AG09309 (cell line): ENCODE measurements at places on chromosomes 12 and 14.

DNA sequence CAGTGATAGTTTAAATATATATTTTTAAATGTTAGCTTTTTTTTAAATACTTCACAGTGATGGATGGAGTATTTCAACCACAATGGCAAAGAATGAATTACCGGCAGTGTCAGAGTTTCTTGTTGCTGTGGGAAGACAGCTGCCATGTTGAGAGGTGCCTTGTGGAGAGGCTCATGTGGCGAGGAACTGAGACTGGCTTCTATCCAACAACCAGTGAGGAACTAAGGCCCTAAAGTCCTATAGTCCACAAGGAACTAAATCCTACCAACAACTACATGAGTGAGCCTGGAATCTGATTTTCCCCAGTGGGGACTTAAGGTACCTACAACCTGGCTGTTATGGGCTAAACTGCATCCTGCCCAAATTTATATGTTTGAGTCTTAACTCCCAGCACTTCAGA, 220.2 kb upstream of the PLEKHG7 start:
- DNase-seq, result no peak

- DNase-seq, result no peak
Measured at GRCh38 chr12:58870595-58870994, 49.7 kb downstream of the LRIG3 start.

DNA sequence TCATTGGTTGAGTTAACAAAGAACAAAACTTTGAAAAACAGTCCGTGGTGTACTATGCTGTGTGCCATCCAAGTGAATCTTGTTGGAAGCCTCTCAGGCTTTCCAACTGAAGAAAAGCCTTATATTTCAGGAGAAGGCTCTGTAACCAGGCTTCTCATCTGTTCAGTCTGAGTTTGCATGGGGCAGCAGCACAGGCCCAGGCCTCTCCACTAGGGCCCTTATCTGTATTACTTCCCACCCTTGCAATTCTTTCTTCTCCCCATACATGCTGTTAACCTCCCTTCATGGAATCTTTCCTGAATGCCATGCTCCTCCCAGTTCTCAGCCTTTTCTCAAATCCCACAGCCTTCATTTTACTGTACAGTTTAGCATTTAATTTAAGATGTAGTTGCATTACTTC, 28.3 kb downstream of the FRMD6 start:
- DNase-seq, result no peak

DNA sequence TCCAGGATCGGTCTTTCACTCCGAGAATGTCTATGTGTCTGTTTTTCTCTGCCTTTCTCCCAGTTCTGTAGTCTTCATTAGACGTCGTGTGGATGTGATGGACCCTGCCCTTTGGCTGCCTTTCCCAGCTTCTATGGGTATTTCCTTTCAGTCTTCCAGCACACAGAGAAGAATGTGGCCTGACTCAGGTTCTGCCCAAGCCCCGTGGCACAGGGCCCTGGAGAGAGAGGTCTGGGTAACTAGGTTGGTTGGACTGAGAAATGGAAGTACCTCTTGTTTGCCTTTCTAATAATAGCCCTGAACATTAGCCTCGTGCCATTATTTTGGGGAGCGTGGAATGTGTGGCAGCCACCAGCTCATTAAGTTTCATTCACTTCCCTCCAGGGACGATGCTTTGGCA, 3.8 kb downstream of the FOXJ2 start:
- no peak for DNase-seq

DNA sequence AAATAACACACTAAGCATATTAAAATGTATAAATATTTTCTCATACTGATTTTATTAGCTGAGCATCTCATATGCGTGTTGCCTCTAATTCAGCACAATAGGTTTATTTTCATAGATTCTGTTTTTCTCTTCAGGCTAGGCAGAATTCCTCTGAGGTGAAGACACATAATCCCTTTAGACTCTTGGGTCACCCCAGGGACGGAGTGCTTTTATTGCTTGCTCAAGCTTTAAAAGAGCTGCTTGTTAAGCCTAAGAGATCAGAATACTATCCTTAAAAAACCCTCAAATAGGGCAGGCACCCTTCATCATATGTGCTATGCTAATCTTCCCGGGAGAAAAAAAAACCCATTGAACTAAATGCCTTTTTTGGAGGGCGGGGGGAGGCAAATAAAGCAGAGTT, 390.1 kb downstream of the KCNH5 start:
- no peak for DNase-seq

DNA sequence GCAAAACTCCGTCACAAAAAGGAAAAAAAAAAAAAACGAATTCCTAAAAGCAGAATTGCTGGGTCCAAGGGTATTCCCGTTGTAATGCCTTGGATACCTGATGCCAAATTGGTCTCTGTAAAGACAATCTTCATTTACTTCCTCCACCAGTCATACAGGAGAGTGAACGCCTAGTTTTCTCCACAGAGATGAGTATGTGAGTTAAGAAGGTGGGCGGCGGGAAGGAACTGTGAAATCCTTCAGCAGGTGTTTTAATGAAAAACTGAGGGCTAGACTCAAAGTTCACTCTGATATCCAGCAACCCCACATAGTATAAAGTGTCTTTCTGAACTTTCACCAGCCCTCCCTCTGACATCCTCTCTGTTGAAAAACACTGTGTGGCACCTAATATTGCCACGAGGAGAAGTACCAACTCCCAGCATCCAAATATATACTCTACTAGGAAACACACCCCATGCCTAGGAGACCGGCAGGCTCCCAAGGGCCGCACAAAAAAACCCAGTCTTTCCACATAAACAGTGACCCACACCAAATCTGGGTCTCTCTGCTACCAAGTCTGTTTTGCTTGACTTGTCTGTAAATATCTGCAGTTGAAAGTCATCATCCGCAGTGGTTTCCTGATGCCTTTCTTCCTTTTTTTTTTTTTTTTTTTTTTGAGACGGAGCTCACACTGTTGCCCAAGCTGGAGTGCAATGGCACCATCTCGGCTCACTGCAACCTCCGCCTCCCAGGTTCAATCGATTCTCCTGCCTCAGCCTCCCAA, 30.3 kb upstream of the FOXN3 start:
- DNase-seq, result no peak

- no peak for DNase-seq
Measured at GRCh38 chr12:107492393-107493134, 193.0 kb upstream of the PWP1 start.

- DNase-seq, result no peak
Measured at GRCh38 chr14:49464885-49465284, 121.3 kb downstream of the RPS29 start.

GRCh38 chr12:104985206-104985605, 910 bp upstream of the NOPCHAP1 start:
- DNase-seq, result no peak

DNA sequence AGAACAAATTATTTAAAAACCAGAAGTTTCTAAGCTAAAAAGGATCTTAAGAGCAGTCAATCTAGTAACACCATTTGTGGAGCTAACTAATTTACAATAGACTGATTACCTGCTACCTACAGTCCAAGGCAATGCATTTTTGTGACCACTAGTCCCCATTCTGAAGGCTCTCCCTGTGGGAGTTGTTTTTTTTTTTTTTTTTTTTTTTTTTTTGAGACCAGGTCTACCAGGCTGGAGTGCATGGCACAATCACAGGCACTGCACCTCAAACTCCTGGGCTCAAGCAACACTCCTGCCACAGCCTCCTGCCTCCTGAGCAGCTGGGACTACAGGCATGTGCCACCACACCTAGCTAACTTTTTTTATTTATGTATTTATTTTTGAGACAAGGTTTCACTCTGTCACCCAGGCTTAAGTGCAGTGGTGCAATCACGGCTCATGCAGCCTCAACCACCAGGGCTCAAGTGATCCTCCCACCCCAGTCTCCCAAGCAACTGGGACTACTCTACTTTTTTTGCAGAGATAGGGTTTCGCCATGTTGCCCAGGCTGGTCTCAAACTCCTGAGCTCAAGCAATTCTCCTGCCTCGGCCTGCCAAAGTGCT, 3.9 kb downstream of the GNPTAB start:
- DNase-seq, result no peak

- no peak for DNase-seq
Measured at GRCh38 chr12:29797565-29798355, 14.0 kb upstream of the TMTC1 start.

- DNase-seq, result no peak
Measured at GRCh38 chr12:63870838-63871237, 26.3 kb downstream of the SRGAP1 start.

DNA sequence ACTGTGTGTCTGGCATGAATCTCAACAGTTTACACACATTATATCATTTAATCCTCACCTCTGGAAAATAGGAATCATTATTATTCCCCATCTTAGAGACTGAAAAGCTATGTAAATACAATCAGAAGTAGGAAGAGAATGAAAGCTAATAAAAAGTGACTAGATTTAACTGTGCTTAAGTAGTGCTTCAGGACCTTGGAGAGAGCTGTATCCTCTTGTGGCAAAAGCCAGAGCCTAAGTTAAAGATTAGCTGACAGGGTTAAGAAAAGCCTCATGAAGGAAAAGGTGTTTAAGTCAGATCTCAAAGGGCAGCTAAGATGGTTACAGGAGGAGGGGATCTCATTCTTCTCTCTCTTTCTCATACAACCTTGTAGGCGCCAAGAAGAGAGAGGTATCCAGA, 65.3 kb upstream of the TMEM233 start:
- no peak for DNase-seq

DNA sequence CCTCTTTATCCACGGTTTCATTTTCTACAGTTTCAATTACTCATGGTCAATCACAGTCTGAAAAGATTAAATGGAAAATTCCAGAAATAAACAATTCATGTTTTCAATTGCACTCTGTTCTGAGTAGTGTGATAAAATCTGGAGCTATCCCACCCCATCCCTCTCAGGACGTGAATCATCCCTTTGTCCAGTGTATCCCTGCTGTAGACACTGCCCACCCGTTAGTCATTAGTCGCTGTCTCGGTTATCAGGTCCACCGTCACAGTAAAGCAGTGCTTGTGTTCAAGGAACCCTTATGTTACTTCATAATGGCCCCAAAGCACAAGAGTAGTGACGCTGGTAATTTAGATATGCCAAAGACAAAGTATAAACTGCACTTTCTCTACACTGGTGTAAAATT, 141.0 kb upstream of the LMNTD1 start:
- peak; percentile 88 for DNase-seq

DNA sequence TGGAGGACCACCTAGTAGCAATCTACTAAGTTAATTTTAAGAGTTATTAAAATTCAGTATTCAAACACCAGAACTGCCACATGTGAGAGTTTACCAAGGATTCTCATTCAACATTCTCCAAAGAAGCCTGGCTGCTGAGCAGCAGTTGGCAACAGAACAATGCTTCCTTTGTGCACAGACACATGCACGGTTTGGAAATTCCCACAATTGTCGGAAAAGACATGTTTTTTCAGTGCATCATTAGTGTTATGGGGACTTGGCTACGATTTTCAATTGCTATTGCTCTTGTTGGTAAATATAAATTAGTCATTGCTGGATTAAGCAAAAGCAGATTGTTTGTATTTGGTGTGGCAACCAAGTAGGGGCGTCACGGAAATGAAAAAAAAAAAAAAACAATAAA, 22.2 kb downstream of the ST8SIA1 start:
- no peak for DNase-seq

- DNase-seq, result no peak
Measured at GRCh38 chr14:72539661-72540315, 354.1 kb downstream of the DPF3 start.

- DNase-seq, result no peak
Measured at GRCh38 chr14:64760146-64760755, 56.0 kb downstream of the PLEKHG3 start.

DNA sequence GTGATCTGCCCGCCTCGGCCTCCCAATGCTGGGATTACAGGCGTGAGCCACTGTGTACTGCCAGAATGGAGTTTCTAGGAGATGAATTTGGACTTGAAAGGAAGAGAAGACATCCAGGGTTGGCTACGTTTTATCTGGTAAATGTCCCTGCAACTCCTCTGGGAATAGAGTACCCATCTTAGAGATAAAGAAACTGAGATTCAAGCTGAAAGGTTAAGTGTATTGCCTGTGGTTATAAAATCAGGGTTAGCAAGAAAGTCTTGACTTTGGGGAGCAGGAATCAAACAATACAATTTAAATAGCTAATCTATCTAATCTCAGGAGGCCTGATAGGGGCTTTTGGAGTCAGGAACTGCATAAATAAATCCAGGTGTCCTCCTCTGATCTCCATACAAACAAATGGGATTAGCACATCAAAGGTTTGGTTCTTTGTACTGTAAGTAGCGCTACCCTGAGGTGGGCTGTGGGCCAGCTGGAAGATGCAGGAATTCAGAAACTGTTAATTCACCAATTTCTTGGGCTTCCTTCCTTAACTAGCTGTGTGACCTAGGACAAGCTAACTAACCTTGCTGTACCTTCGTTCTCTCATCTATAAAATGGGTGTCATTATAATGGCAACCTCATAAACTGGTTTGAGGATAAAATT, 45.1 kb downstream of the TBX3 start:
- DNase-seq, result no peak

- DNase-seq, result no peak
Measured at GRCh38 chr14:68978172-68978911, 760 bp downstream of the ACTN1 start.

DNA sequence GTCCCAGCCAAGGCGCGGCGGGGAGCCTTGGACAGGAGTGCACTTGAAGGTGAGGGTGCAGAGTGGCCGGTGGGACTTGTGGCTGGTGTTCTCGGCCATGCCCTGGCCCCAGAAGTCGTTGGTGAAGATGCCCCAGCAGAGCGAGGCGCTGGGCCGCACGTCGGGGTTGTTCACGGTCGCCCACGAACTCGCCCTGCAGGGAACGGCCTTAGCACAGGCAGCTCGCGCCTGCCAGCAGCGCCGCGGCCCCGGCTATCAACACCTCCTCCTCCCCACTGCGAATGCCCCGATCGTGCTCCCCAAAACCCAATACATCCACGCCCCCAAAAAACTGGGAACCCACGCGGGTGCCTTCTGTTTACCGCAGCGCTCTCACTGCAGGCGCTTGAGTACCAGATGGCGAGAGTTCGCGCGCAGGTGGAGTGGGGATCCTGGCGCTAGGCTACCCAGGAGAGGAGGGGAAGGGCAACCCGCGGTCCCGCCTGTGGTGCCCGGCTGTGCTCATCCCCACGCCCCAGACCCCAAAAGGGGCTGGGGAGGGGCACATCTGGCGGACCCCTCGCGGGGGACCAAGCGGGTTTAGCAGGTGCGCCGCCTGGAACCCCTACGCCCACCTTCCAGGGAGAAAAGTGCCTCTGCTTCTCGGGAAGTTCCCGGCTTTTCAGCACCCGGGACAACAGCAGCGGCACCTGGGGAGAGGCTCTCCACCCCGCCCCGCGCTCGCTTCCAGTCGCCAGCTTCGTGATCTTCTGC, 386.3 kb upstream of the TMTC1 start:
- no peak for DNase-seq

GRCh38 chr12:53006810-53007309, 604 bp downstream of the EIF4B start:
- no peak for DNase-seq
